ENCODE measurements at places on chromosomes 5 and 9.

DNA sequence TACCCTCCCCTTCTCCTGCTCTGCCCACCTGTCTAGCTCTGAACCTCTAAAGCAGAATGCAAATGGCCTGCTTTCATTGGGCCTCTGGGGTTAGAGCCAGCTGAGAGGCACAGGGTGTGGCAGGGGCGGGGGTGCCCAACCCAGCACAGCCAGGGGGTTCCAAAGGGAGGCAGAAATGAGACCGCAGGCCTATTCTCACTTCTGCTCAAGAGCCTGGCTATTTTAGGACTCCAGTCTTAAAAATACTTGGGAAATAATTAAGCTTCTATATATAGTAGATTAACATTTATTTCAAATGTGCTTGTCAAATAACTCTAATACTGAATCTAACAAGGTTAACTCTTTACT lies 5.7 kb downstream of the QSOX2 start:
- no peak for DNase-seq

GRCh38 chr5:108786806-108787483 lies 39.2 kb downstream of the FER start:
- no peak for DNase-seq

- DNase-seq = no peak
These were observed 599.7 kb upstream of the FTMT start for GRCh38 chr5:121251954-121252353.

DNA sequence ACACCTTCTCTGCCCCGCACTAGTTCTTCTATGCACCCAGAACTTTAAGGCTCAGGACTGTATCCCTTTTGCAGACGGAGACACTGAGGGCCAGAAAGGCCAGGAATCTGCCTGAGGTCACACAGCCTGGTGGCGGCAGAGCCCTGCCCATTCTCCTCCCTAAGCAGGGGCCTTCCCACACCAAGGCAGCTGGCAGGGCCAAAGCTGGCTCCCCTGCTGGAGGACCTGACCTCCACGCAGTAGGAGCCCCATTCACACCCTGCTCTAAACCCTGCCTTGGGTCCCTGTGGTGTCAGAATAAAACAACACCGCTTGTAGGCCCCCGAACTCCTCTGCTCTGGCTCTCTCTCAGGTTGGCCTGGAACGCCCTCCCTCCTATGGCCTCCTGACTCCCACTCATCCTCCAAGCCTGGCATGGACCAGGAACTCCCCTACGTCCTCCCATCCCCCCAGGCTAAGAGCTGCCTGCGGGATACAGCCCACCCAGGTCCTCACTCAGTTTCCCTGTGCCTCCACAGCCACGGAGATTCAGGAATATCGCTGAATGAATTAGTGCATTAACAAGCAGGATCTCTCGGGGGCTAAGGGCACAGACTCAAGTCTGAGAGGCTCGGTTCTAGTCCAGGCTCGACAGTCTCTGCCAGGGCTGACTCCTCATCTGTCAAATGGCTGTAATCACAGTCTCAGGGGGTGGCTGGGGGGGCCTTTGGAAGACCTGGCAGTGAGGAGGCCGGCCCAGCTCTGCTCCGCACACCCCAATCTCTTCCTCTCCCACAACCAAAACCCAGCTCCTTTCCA lies 2.8 kb downstream of the ST6GALNAC6 start:
- DNase-seq = no peak

DNA sequence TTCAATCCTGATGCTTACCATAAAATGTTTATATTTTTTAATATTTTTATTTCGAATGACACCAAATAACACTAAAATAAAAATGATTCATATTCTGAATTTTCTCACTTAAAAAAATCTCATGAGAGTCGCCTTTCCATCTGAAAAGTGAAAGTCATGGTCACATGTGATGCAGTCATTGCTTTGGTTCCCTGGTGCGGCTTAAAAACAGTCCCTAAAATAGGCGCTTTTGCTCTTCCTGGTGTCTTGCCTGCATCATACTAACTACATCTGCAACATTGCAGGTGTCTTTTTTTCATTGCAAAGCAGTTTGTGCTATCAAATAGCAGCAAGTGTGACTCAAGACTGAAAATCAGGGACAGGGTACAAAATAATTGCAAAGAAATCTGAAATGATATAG lies 185.2 kb upstream of the NREP start:
- DNase-seq = no peak

- DNase-seq = no peak
These were observed 846.6 kb downstream of the NR2F1-AS1 start for GRCh38 chr5:92734211-92734940.
